Stimulated activated CD8-positive, alpha-beta memory T cell treated with anti-CD3 and anti-CD28 coated beads, Interleukin-2, amount 100 ng/mL, for 1 hour (primary cell): ENCODE measurements at places on chromosomes 7 and 10.

- DNase-seq: no peak
These were observed 170.1 kb upstream of the INHBA start for GRCh38 chr7:41872966-41873365.

DNA sequence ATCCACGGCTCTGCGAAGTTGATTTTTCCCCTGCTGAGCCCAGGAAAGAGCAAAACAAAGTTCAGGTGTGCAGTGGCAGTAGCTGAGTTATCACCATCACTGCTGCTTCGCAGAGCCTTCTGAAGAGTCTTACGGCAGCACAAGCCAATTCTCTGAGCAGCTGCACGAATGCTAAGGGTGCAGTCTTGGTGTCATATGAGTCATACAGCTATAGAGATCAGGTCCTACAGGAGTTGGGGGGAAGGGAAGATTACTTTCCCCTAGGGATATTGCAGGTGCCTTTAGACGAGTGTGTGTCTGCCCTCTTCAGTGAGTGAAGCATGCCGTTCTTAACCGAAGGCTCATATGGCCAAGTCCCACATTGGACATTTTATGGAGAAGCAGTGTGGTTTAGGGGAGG, 227.8 kb downstream of the CELF2 start:
- no peak for DNase-seq

- no peak for DNase-seq
These were observed 34.9 kb upstream of the TLL2 start for GRCh38 chr10:96548589-96548988.

DNA sequence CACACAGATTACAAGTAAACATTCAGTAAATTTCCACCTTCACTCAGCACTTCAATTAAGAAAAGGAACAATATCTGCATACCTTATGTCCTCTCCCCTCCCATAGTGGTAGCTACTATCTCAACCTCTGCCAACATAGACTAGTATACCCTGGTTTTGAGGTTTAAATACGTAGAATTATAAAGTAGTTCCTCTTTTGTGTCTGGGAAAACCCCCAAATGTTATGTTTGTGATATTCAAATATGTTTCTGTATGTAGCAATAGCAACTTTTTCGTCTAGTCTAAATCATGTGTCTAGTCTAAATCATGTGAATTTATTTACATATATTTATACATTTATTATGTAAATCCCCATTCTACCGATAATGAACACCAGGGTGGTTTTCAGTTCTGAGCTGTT, 13.2 kb upstream of the CAMK2B start:
- no peak for DNase-seq

DNA sequence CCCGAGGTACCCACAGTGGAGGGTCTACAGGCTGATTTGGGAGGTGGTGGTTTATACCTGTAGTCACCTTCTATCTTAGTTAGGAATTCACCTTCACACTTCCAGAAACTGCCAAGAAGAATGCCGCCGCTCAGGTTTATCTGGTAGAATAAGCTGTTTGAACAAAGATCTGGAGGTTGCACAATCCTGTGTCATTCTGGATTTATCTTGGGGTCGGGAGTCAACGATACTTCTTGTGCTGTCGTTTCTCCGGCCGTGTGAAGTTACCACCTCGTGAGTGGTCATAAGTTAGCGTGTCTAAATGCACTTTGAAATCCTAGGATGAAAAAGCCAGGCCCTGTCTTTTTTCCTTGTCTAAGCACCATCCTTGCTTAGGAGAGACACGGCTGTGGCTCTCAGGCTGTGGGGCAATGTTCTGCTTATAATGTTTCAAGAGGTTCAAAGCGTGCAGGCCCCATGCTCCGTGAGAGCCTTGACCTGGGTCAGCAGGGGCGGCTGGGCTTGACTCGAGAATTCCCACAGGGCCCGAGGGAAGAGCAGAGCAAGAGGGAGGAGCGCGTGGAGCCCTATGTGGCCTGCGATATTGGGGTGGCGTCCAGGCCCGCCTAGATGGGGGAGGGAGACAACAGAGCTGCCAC, 35.5 kb downstream of the GRIFIN start:
- DNase-seq: no peak

DNA sequence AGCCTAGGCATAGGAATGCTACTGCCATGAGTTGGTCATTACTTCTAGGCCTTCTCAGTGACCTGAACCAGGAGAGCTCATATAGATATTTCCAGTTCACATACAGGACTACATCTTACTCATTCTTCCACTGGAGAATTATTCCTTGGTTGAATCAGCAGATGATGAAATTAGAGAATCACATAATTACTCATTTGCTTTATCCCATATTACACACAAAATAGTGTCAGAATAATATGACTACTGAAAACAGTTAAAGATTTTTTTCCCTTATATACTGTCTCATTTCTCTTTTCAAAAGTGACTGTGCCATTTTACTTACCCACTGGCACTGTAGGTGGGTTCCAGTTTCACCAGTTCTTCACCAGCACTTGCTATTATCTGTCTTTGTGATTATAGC, 18.5 kb downstream of the BMS1 start:
- no peak for DNase-seq

DNA sequence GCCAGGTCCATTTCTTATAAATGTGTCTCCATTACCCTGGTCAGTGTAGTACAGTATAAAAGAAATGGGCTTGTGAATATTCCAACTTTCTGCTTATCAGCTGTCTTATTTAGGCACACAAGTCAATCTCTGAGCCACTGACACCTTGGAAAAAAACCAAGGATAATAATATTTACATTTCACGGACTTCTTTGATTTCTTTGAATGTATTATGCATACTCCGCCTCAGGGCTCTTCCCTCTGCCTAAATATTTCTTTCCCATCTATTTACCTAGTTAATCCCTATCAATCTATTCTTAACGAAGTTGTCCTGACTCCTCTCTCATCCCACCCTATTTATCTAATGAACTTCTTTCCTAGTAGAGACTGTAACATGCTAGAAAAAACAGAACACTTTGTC, 253.8 kb downstream of the CRPPA start:
- no peak for DNase-seq

DNA sequence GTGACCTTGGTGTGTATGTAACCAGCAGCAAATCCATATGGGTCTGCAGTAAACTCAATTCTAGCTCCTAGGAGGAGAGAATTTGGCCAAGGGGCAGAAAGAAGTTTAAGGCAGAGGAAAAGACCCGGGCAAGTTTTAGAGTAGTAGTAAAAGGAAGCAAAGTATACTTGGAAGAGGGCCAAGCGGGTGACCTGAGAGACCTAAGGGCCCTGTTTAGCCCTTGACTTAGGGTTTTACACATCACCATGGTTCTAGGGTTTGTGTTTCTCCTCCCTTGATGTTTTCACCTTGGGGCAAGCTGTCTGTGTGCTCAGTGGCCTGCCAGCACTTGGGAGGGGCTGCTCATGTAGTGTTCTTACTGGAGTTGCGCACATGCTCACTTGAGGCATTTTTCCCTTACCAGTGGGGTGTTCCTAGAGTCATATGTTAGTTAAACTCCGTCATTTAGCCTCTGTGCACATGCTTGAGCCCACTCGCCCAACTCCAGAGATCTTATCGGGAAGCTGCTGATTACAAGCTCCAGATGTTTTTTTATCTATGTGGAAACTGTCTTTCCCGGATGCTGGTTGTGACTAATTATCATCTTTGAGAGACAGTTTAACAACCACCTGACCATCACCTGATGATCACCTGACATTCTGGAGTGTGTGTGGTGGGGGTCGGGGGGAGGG, 137.6 kb upstream of the PRSS1 start:
- no peak for DNase-seq

GRCh38 chr10:97686962-97687784, at the start of gene AVPI1:
AVPI1 (minus strand) TSS chr10:97687241; CDS start chr10:97679905, 7,336 bp downstream.
- peak; percentile 91 for DNase-seq

GRCh38 chr10:86411281-86411841, 44.8 kb upstream of the GRID1 start:
- no peak for DNase-seq

DNA sequence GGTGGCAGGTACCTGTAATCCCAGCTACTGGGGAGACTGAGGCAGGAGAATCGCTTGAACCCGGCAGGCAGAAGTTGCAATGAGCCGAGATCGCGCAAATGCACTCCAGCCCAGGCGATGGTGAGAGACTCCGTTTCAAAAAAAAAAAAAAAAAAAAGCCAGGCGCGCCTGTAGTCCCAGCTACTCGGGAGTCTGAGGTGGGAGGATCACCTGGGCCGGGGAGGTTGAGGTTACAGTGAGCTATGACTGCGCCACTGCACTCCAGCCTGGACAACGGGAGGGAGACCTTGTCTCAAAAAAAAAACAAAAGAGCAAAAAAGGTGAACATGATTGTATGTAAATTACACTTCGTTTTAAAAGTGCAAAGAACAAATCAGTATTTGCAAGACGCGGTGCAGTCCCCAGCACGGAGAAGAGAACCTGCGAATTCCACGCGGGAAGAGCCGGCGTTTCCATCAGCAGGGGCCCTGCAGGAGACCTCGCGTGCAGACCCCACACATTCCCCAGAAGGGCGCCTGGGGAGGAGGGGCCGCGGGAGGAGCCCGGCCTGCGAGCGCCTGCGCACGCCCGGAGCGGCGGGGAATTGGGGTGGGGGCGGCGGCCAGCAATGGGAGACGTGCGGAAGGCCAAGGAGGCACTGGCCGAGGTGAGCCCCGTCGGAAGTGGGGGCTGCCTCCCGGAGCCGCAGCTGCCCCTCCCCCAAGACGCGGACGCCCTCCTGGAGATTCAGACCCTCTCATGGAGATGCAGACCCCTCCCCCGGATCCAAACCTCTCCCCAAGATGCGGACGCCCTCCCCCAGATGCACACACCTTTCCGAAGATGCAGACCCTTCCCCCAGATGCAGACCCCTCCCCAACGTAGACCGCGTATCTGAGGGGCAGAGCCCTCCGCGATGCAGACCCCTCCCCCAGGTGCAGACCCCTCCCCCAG, 16.7 kb upstream of the SUN1 start:
- DNase-seq: no peak

DNA sequence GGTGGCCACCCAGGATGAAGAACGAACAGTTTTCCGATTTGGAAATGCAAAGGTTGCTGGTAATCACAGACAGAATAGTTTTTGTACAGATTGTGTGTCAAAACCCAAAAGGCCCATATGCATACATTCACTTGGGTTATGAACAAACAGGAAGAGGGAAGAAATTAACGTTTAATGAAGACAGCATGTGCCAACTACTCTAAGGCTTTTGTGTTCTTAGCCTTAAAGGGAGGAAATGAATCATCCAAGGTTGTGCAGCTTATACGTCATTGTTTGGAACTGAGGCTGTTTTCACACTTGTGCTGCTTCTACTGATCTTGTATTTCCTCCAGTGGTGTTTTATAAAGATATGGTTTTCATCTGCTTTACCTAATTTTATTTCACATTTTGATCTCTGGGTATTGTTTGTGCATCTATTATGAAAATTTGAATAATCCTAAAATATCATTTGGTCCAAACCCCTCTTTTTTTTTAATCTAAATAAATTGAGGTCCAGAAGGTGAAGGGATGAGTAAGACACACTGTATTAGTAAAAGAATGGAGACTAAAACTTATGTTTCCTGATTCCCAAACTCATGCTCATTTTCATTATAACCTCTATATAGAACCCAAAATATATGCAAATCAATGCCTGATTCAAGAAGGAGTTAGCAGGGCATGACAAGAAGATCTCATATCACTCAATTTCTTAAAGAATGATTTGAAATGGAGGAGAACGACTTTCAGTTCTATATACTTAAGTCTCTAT, 373.1 kb downstream of the THSD7A start:
- DNase-seq: no peak

GRCh38 chr7:24134535-24134934, 149.5 kb upstream of the NPY start:
- DNase-seq: no peak

- no peak for DNase-seq
These were observed 81.9 kb downstream of the CREM start for GRCh38 chr10:35208536-35208935.

DNA sequence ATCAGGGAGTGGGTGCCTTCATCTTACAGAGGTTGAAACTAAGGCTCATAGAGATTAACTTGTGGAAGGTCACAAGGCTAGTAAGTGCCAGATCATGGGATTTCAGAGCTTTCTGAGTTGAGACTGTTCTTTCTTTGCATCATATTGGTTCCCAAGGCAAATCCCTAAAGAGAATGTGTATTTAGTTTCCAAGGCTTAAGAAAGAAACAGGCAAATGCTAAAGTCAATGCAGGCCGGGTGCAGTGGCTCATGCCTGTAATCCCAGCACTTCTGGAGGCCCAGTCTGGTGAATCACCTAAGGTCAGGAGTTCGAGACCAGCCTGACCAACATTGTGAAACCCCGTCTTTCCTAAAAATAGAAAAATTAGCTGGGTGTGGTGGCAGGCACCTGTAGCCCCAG, 19.8 kb downstream of the CDK1 start:
- DNase-seq: no peak

DNA sequence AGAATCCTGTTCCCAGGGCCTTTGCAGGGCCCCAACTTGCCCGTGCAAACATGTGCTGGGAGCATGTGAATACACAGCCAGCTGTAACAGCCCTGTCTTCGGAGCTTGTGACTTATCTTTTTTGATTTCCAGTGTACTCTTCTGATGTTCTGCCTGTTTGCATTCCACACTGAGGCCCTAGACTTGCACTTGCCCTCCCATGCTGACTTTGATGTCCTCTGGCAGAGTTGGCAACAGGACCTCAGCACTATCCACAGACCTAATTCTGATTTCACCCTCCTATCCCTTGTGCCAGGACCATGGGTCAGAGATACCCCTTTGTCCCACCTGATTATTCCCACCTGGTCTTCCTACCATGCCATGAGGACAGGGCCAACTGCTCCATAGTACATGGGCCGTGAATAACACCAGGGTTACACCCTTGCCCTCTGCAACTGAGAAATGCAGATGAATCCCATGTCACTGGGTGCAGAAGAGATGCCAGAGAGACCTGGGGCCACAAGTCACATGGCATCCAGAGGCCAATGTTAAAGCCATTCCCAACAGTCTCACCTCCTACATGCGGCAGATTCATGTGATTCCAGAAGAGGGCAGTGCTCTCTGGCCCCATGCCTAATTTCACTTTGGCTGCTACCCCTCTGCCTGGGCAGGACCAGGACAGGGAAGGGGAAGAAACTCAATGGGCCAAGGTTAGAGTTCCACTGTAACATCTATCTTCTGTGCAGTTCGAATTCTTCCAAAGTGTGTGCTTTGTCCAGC, 43.0 kb downstream of the SCRN1 start:
- DNase-seq: no peak

DNA sequence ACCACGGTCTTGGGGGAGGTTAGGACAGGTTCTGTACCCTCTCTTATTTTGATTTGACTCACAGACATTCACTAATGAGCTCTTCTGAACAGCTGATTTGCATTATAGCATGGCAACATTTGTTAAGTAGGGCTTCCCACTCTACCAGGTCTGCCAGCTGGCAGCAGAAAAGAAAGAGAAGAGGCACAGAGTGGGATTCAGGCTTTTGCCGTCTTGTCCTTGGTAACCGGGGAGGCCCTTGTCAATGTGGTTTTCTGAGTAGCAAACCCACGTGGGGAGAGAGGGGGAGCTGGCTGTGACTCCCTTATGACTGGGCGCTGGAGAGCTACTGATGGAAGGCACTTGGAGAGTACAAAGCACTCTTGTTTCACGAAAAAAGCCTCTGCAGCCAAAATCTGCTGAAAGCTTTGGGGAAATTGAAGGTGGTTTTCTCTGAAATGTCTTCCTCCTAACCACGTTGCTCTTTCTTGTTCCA, 355.3 kb upstream of the GALNT17 start:
- no peak for DNase-seq
